Suppressor macrophage treated with lipopolysaccharide for 1 hour (primary cell): ENCODE measurements at places on chromosomes 11 and 22.

GRCh38 chr11:108009497-108010370 is 1.0 kb downstream of the CUL5 start:
- peak; percentile 53 for DNase-seq

DNA sequence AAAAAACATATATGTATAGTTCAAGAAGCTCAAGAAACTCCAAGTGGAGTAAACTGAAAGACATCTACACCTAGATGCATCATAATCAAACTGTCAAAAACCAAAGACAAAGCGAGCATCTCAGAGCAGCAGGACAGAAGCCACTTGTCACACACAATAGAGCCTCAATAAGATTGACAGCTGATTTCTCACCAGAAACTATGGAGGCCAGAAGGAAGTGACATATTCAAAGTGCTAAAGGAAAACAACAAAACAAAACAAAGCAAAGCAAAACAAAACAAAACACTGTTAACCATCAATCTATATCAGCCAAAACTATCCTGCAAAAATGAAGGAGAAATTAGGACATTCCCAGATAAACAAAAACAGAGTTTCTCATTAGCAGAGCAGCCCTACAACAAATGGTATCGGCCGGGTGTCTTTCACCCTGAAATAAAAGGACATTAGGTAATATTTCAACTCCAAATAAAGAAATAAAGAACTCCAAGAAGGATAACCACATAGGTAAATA is 65.8 kb upstream of the SEPTIN5 start:
- DNase-seq, result peak; percentile 10

GRCh38 chr11:111565114-111565720 is 24.7 kb downstream of the LAYN start:
- DNase-seq, result peak; percentile 90

DNA sequence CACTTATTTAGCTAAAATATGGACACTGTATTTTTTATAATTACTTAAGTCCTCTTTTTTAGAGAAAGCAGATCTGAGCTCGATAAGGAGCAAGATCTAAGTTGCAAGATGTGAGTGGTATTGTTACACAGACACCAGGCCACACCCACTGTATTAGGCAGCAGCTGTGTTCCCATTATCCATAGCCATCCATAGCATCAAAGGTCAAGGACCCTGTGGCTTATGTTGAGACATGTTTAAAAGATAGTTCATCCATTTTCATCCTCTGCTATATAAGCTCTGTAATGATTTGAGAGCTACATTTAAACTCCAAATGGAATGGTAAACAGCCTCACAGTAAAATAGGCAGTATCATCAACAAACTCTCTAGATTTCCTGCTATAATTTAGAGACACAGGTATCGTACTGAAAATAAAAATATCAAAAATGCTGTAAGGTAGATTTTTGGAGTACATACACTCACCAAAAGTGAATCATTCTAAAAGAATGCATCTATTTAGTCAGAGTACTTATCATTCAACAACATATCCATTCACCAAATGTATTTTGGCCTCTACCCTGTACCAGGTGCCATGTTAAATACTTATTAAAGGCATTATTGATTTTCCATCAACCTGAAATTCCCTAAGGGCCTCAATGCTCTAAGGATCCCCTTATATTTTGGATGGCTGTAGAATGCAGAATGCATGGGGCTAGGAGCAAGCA is 574.0 kb downstream of the LRRC4C start:
- DNase-seq, result no peak

- no peak for DNase-seq
Measured at GRCh38 chr22:46104881-46105493, 45.3 kb upstream of the PPARA start.

GRCh38 chr22:44136112-44136511 is 44.6 kb upstream of the PARVG start:
- no peak for DNase-seq

DNA sequence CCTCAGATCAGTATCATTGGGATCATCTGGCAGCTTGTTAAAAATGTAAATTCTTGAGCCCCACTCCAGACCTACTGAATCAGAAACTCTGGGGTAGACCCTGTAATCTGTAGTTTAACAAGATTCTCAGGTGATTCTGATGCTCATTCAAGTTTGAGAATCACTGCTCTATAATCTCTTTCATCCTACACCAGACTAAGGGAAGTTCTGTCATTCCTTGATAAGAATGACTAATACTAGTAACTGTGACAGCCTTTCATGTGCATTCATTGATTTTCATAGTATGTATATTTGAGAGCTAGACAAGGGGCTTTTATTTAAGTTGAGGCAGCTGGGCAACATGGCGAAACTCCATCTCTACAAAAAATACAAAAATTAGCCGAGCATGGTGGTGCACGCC is 30.0 kb downstream of the NAT10 start:
- DNase-seq, result no peak

DNA sequence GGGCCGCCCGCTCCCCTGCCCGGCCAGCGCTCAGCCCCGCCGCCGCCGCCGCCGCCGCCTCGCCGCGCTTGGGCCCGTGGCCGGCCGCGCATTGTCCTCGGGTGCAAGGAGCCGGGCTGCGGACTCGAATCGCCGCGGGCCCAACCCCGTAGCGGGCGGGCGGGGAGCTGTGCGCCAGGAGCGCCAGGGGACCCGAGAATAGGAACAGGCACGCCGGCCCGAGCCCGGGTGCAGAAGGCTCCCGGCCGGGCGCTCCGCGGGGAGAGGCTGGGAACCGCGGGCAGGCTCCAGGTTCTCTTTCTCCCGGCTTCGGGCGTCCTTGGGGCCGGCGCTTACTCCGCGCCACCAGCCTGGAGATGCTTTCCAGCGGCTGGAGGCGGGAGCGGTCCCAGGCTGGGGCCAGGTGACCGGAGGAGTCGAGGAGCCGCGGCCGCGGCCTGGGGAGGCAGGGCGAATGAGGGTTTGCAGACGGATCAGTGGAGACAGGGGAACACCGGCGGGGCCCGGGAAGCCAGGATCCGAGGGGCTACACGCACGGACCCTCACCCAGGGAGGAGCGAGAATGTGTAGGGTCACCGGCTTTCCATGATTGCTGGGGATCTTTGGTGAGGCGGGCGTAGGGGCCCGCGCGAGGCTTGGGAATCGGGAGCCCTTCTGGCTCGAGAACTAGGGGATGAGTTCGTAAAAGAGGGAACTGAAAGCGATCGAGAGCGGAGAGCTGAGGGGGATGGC is 726 bp downstream of the PKNOX2 start:
- DNase-seq, result peak; percentile 52

GRCh38 chr11:45267652-45268299 is 18.4 kb downstream of the SYT13 start:
- no peak for DNase-seq

- DNase-seq, result no peak
Measured at GRCh38 chr11:93403930-93404329, 73.4 kb downstream of the DEUP1 start.

- DNase-seq, result peak; percentile 40
Measured at GRCh38 chr11:61120099-61120705, 17.9 kb downstream of the CD5 start.

GRCh38 chr11:17811352-17811751 is 76.8 kb downstream of the KCNC1 start:
- DNase-seq, result no peak

- peak; percentile 25 for DNase-seq
Measured at GRCh38 chr11:117179048-117179999, 781 bp downstream of the SIDT2 start.

DNA sequence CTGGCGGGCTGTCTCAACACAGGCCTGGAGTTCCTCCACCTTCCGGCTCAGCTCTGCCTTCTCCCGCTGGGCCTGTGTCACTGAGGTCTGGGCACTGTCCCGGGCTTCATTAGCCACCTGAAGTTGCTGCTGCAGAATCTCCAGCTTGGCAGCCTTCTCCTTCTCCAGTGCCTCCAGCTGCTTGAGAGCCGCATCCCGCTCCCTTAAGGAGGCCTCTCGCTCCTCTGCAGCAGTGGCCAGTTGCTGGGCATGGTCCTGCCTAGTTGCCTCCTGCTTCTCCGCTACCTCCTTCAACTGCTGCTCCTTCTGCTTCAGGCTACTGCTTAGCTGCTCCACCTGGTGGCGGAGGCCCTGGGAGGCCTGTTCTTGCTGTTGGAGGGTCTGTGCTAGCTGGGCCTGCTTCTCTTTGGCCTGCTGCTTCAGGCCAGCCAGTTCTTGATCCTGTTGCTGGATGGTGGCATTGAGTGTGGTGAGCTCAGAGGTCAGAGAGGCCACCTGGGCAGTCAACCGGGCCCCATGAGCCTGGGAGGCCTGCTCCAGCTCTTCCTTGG is 16.9 kb downstream of the IL18BP start:
- peak; percentile 44 for DNase-seq

DNA sequence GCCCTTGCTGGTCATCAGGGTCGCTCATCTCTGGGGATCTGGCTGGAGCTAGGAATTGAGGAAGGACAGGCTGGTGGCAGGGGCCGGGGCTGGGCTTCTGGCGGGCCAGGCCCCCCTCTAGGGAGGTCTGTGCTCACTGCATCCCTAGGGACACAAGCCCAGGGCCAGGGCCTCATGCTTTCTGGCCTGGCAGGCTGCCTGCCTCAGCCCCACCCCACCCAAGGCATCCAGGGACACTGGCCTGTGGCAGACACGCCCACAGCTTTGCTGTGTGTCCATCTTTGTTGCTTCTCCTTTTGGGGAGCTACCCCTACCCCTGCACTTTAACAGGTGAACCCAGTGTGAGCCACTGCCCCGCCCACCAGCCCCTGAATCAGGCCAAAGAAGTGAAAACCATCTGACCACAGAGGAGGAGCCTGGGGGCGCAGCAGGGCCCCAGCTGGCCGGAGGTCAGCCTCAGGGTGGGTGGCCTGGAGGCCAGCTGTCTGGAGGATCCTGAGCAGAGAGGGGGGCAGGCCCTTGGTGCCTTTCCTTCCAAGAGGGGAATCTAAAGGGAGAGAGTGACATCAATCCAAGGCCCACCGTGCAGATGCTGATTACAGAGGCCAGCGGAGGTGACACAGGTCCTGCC is 26.8 kb upstream of the CELSR1 start:
- DNase-seq, result no peak

DNA sequence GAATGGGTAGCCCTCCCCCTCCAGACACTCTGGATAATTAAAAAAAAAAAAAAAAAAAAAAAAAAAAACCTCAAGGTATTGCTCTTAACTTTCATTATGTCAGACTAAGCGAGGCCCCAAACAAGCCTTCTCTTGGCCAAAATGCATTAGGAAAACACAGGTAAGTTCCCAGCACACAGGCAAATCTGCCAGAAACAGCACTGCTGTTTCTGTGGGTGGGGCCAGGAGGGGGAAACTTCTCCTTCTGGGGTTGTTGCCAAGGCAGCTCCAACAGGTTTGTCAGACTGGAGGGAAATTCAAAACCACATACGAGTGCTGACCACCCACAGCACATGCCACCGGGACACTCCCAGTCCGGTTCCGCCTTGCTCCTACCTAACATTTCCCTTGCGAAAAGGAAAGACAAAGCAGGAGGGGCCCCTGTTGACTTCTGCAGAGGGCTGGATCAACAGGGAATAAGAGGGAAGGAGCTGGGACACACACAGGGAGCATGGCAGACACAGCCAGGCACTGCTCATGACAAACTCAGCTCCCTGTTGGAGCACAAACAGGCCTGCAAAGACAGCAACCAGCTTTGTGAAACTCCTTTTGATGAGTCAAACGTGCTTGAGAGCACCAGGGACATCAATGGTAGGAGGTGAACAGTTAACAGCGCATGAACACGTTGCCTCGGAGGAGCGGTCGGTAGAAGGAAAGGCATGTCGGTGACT is 55.0 kb downstream of the MYH9 start:
- DNase-seq, result peak; percentile 68

- peak; percentile 39 for DNase-seq
Measured at GRCh38 chr22:35538801-35539321, 1.8 kb upstream of the RASD2 start.

GRCh38 chr11:99522467-99523173 is 501.9 kb downstream of the CNTN5 start:
- no peak for DNase-seq

- DNase-seq, result no peak
Measured at GRCh38 chr22:23774922-23775436, 2.3 kb downstream of the MMP11 start.

DNA sequence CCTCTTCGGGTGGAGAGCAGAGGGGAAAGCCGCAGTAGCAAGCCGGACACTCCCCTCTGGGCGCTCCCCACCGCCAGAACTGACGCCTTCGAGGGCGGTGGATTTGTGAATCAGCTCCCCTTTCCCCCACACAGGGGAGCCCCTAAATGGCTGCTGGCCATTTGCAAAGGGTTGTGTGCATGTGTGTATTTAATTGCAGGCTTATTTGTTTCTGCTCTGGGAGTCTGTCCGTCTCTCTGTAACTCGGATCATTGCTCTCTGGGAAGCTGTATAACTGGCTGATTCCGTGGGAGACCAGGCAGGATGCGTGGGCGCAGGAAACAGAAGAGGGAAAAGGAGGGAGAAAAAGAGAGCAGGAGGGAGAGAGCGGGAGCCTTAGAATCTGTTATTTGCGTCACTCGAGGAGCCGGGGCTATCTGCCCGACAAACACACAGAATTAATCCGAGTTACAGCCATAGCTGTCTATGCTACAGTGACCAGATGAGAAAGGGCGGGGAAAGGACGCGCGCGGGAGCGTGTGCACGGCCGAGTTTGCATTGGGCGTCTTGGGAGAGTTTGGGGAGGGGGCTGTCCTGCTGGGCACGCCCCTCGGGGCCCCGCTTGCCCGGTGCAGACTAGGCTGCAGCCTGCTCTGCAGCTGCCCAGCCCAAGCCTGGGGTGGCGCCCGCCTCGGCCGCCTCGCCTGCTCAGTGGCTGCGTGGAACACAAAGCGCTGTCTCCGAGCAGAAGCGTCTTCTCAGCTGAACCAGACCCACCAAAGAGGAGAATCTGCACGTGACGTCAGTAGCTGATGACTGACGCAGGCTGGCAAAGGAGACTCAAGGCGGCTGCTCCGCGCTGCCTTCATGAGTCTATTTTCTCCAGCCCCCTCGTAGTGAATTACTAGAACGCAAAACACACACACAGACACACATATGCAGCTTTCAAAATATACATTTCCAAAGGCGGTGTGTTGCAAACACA is 105.3 kb upstream of the HSD17B12 start:
- peak; percentile 29 for DNase-seq

DNA sequence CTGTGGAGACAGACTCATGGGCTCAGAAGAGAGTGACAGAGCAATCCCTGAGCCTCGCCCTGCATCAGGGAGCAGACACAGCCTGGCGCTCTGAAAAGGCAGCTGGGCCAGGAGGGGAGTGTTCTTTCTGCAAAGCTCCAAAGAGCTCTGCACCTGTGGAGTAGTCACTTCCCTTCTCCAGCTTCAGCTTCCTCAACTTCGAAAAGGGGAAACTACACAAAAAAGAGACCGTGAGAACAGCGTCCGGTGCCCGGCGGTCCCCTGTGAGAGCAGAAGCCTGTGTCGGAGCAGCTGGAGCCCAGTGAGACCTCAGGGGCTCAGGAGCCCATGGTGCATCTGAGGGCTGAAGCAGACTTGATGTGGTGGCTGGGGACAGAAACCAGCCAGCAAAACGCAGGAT is 35.1 kb downstream of the TP53I11 start:
- peak; percentile 74 for DNase-seq

DNA sequence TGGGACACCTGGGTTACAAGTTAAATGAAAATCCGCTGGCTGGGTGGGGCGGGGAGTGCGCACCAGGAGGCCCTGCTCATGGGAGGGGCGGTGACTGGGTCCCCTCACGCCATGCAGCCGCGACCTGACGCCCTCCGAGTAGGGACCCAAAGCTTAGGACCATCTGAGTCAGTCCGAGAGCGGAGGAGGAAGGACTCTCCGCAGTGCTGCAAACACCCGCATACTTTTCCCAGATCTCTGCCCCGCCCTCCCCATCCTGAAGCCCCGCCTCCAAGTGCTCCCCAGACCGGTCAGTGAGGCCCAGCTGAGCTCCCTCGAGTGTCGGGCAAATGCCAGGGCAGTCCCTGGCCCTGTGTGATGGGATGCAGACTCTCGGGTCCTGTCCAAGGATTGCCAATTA is 6.6 kb upstream of the FLI1 start:
- DNase-seq, result peak; percentile 89

GRCh38 chr22:26483043-26483438 is 542 bp downstream of the HPS4 start:
- no peak for DNase-seq
